ENCODE measurements at places on chromosomes 16 and 17.

- peak; percentile 45 for DNase-seq
Observed at GRCh38 chr16:79430191-79430678, 170.3 kb downstream of the MAF start.

GRCh38 chr17:77494664-77495435 lies 354.1 kb downstream of the SEC14L1 start:
- DNase-seq: no peak

- DNase-seq: no peak
Observed at GRCh38 chr16:87563714-87564523, 38.4 kb upstream of the JPH3 start.

DNA sequence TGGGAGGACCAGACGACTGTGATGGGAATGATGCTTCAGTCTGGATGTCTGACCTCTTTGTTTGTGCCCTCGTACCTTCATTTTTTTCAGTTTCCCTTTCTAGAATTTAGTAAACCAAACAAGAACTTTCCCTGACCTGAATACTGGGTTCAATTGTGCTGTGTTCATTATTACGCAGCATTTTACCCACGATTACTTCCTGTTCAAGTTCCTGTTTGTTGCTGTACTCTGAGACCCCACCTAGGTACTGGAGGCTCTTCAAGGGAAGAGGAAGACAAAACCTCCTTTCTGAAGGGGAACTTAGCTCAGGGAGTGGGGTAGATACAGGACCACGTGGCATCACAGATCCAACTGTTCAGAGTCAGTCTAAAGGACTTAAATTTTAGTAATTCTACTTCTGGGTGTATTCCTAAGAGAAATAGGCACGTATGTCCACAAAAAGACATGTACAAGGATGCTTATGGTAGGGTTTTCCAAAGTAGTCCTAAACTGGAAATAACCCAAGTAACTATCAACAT lies 9.2 kb upstream of the PRKCB start:
- DNase-seq: no peak

DNA sequence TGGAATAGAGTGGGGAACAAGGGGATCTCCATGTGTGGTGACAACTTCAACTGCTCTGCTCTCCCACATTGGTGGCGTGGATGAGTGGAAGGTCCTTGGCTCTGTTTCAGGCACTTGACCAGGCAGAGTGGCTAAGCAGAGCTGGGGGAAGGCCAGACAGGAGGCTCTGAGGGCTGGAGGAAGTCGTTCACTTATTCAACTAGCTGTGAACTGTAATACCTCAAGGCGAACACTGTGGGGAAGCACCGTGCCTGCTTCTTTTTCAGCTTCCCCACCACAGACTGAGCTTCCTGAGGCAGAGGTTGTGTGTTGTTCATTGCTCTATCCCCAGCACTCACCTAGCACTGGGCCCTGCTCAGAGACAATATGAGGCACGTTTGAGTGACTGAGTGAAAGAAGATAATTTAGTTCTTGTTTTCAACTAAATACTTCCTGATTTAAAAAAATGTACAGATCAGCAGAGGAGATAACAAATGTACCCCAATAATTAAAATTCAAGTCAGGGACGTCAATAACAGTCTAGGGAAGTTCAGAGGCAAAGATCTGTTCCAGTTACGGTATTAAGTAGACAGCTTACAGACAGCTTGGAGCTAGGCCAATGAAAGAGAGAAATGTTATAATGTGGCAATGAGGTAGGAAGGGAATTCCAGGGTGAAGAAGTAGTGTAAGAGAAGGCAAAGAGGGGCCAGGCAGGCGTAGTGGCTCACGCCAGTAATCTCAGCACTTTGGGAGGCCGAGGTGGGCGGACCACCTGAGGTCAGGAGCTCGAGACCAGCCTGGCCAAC lies 34.7 kb downstream of the MYO18A start:
- DNase-seq: peak; percentile 89

DNA sequence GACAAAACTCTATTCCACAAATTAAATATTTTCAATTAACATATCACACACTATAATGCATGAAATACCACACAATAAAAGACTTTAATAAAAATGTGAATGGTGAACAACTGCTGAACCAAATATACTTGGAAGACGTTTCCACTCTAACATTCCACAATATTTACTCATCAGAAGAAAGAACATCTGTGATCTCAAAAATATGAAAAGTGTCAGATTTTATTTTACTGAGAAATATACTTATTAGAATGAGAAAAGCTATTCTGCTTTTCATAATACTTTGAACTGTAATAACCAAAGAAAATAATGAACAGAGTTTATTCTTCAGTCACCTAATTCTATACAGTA lies 181.8 kb upstream of the AXIN2 start:
- no peak for DNase-seq

DNA sequence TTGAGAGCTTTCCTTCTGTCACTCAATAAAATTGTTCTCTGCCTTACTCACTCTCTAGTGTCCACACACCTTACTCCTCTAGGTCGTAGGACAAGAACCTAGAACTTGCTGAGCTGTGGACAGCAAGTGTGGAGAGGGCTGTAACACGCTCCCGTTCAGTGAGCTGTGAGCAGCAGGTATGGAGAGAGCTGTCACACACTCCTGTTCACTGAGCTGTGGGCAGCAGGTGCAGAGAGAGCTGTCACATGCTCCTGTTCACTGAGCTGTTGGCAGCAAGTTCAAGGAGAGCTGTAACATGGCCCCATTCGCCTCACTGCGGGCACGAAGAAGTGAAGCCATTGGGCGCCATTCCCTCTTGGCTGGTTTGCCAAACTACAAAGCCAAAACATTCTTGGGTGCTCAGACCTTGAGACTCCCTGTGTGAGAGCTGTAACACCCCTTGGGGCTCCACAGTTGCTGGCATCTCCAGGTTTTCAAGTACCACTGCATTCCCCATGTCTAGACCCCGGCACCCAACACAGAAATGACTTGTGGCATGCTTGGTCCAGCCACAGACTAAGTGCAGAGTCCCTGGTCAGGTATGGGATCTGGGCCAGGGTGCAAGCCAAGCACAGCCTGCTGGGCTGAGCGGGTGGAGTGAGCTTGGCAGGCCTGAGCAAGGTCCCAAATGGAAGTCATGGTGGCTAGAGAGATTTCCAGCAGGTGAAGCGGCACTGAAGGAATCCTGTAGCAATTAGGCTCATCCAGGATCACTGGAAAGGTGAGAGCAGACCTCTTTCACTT lies 608.0 kb upstream of the CDH8 start:
- no peak for DNase-seq

DNA sequence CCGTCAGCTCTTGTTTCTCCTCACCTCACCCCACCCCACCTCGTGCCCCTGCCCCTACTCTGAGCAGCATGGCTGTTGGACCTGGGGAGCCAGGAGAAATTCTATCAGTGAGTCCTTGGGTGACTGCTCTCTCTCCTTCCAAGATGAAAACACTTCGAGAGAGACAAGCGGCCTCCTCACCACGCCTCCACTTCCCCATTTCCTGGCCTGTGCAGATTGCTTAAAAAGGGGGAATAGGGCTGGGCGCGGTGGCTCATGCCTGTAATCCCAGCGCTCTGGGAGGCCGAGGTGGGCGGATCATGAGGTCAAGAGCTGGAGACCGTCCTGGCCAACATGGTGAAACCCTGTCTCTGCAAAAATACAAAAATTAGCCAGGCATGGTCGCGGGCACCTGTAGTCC lies 9.5 kb downstream of the DLX4 start:
- DNase-seq: no peak

GRCh38 chr16:86597880-86598606 lies 19.7 kb downstream of the FOXL1 start:
- no peak for DNase-seq

DNA sequence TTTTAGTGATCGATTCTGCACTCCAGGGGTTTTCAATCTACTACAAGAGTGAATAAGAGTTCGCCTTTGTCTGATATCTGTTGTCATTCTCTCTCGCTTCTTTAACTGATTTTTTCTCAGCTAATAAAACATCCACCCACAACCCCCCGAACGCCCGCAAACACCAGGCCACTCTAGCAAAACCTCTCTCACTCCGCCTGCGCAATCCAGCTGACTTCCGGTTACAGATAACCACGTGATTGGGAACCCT lies 338 bp upstream of the RPL19 start:
- DNase-seq: peak; percentile 86

GRCh38 chr17:62163847-62164246 lies 98.8 kb upstream of the MED13 start:
- no peak for DNase-seq

DNA sequence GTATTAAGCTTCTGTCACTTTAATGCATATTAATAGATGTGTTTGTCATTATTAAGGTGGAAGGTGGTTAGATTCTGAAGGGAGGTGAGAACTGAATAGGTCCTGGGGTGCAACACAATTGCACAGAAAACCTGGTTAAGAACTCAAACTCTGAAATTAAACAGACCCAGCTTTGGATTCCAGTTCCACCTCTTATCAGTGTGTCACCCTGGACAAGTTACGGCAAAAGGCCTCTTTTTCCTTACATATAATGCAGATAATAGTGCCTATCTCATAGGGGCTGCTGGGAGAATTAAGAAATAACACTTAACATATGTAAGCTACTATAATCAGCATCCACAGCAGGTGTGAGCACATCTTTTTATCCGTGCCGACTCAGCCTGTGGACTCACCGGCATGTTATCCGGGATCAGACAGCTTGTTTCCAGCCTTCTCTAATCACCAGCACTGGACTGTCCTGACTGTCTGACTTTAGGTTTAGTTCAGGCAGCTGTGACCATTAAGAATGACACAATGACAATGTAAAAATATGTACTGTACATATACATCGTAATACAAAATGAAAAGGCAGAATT lies 31.4 kb downstream of the TEX2 start:
- no peak for DNase-seq

DNA sequence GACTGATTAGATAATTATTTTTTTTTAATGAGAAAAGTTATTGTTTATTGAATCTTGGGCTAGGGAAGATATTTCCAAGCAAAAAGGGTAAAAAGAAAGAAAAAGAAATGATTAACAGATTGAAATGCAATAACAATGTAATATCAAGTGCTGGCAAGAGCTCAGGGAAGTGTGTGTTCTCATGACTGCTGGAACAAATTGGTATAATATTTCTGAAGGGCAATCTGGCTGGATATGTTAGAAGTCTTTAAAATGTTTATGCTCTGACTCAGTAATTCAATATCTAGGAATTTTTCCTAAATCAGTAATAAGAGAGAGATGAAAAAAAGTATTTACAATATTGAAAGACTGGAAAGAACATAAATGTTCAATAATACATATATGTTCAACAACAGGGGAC lies 7.6 kb upstream of the ZNF624 start:
- no peak for DNase-seq

DNA sequence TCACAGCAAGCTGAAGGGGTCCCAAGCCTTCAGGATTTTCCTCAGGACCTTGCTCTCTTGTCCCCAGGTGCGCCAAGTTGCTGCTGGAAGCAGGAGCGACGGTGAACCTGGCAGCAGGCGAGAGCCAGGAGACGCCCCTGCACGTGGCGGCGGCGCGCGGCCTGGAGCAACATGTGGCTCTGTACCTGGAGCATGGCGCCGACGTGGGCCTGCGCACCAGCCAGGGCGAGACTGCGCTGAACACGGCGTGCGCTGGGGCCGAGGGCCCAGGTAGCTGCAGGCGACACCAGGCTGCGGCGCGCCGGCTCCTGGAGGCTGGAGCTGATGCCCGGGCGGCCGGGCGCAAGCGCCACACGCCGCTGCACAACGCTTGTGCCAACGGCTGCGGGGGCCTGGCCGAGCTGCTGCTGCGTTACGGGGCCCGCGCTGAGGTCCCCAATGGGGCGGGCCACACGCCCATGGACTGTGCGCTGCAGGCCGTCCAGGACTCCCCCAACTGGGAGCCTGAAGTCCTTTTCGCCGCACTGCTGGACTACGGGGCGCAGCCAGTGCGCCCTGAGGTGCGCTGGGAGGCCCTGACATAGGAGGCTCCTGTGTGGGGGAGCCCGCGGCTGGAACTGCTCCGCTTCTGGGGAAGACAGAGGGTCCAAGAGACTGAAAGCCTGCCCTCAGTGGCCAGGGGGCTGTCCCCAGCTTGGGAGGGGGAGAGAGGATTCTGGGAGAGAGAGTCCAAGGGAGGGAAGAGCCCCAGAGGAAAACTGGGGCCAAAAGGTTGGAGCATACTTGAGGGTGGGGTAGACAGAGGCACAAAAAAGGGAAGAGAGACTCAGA lies 6.4 kb downstream of the ASB16 start:
- no peak for DNase-seq

- DNase-seq: no peak
Observed at GRCh38 chr16:30914830-30915229, 8.5 kb upstream of the FBXL19 start.

DNA sequence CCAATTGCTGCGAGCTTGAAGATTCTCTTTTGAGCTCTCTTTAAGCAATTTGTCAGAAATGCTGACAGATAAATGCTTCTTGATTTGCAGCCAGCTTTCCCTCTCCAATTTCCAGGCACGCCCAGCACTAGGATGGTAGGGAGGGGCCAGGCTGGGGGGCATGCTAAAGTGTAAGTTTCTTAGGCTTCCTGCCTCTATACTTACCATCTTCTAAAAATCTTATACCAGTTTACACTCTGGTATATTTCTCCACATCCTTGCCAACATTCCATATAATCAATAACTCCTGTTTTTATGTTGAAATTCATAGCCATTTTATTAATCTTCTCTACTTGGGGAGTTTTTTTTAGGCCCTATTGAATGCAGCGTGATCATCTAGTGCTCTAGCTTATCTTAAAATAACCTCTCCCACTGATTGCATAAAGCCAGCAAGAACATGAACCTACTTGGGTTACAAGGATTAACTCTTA lies 17.5 kb downstream of the ACSF2 start:
- DNase-seq: no peak

DNA sequence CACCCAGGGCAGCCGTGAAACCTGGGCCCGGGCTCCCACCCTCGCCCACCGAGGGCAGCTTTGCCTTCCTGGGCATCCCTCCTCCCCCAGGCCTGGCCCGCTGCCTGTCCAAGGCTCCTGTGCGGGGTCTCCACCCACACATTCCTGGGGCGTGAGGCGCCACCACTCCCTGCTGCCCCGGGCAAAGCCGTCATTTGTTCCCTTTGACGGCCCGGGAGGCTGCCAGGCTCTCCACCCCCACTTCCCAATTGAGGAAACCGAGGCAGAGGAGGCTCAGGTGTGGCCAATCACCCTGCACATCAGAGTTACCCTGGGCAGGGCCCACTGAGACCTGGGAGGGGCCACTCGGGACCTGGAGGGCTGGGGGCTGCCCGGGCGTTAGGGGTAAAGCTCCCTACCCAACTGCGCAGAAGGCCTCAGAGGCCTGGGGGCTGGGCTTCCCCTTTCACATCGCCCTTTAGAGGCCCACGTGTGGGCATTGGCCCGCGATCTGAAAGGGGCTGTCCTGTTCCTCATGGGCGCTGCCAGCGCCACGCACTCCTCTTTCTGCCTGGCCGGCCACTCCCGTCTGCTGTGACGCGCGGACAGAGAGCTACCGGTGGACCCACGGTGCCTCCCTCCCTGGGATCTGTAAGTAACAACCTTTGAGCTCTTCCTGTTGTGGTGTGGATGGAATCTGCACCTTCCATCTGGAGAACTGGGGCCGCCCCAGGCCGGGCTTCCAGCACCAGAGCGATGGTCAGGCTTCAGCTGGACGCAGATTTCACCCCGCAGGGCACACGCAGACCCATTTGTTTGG lies at the start of gene MSLN:
Gene MSLN (plus strand): TSS at position 190 of the 799 bp plus-strand sequence. CDS start 1,947 bp downstream, outside the sequence.
- no peak for DNase-seq

GRCh38 chr17:801660-802059 lies 19.5 kb downstream of the MRM3 start:
- DNase-seq: no peak
